ENCODE measurements at places on chromosomes 12 and 14.
A peak's percentile ranks its signal among the peaks of the same experiment; 100 is the strongest.

DNA sequence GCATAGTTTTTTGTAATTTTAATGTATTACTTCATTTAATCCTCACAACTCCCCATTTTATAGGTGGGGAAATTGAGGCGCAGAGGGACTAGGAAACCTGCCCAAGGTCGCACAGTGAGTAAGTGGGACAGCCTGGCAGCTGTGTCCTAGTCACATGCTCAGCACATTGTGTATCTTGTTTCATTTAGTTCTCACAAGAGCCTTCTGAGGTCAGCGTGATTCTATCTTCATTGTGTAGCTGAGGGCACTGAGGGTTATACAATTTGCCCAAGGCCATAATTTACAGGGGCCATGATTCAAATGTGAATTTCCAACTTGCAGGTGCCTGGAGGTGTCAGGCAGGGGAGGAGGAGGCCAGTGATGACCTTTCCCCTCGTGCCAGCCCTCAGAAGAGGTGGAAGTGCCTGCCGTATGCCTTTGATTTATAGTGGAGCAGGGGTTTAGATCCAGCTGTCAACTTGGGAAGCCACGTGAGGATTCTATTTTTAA, 30.3 kb upstream of the SMOC1 start:
- DNase-seq: no peak

GRCh38 chr12:57129889-57130288, 1.6 kb downstream of the LRP1 start:
- DNase-seq: peak; percentile 35

GRCh38 chr12:108442067-108442466, 73.0 kb upstream of the FICD start:
- no peak for DNase-seq

- DNase-seq: no peak
Measured at GRCh38 chr14:62585247-62585646, 460.0 kb downstream of the KCNH5 start.

- DNase-seq: no peak
Measured at GRCh38 chr14:42719391-42719790, 1112.7 kb downstream of the LRFN5 start.

- no peak for DNase-seq
Measured at GRCh38 chr14:74231784-74232183, 7.5 kb upstream of the VSX2 start.

DNA sequence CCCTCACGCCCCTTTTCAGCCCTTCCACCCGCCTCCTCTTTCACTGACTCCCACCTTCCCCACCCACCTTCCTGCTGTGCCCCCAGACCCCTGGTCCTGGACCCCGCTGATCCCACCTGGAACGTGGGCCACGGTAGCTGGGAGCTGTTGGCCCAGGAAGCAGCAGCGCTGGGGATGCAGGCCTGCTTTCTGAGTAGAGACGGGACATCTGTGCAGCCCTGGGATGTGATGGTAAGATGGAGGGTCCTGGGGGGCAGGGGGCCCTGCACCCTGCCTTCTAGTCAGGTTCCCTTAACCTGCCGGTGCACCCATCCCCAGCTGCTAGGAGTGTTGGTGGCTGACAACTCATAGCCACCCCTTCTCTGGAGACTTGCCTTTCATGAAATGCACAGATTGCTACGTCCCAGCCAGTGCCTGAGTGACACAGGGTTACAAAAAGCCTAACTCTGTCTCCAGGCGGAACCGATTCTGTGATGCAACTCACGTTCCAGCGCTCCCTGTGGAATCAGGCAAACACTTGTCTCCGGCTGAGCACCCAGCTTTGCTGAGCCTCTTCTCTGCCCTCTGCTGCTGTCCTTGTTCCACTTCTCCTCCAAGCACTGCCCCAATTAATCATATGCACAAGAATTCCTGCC, 15.0 kb upstream of the OAS2 start:
- DNase-seq: no peak

DNA sequence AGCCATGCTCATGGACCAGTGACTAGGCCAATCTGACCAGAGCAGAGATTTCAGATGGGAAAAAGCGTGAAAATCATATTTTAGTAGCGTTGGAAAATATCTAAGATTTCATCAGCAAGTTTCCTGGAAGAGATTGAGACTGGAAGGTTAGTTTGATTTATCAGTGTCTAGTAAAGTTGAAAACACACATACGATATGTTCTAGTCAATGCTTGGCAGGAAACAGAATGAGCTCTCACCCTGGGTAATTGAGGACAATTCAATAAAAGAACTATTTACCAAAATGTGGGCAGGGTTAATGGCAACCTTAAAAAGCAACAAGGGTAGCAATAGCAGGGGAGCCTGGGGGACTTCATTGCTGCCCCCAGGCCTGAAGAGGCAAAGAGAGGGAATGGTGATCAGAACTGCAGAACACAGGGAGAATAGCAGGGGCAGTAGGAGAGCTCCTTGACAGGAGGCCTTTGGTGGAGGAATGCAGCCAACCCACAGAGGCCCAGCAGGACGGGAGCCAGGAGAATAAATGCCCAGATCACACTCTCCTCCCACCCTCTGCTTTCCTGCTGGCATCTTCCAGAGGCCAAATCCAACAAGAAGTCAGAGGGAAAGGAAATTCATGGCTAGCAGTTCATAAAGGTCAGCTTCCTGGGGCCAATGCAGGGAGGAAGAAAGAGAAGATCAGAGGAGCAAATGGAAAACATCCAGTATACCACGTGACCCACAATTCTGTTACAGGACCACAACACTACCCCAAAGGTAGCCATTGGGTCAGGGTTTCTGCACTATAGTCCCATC, 27.6 kb upstream of the LRP6 start:
- DNase-seq: no peak

DNA sequence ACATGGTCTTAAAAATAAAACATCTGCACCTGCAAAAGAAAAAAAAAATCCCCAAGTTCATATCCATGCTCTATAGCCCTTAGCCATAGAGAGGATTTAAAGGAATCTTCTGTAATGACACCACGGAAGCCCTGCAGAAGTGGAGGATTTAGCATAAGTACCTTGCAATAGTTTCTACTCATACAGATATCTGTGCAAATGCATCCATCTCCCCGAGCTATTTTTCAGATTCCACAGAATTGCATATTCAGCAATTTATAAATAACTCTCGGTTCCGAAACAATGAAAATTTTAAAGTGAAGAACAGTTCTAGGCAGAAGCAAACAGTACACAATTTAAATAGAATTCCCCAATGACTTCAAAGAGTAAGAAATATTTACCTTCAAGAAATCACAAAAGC, 424 bp downstream of the IGF1 start:
- no peak for DNase-seq

DNA sequence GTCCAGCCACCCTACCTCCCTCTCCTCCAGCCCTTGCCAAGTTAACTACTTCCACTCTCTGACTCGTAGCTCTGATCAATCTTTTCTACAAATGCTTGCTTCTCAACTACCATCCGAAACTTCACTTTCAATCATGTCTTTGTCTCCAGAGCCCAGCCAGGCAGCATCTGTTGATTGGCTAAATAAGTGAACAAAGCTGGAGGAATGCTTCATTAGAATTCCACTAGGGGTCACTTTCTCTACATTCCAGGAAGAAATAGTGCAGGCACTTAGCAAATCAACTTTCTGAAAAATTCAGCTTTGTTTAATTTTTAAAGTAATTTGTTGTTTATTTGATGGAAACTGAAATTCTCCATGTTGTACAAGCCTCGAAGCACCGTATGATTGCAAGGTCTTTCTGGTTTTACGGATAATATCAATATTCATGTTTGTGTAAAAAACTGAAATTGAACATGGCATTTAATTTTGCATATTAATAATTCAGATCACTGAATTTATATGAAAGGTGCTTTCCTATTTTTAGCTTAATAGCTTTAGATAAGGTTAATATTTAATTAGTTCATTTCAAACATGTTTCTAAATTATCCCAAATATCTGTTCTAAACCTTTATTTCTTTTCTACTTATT, 32.4 kb upstream of the HELB start:
- peak; percentile 68 for DNase-seq

DNA sequence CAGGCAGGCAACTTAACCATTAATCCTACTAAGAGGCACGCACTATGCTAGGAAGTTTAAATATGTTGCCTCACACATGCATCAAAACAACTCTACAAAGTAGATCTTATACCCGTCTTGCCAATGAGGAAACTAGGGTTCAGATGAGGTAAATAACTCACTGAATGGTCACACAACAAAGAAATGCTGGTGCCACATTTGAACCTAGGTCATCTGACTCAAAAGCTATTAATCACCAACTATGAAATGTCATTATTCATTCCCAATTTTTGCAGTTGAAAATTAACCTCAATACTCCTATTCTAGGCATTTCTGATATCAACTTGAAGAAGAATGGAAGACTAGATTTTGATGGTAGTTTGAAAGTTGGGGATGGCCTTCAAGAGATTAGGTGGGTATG, 2.8 kb upstream of the PYROXD1 start:
- DNase-seq: no peak

DNA sequence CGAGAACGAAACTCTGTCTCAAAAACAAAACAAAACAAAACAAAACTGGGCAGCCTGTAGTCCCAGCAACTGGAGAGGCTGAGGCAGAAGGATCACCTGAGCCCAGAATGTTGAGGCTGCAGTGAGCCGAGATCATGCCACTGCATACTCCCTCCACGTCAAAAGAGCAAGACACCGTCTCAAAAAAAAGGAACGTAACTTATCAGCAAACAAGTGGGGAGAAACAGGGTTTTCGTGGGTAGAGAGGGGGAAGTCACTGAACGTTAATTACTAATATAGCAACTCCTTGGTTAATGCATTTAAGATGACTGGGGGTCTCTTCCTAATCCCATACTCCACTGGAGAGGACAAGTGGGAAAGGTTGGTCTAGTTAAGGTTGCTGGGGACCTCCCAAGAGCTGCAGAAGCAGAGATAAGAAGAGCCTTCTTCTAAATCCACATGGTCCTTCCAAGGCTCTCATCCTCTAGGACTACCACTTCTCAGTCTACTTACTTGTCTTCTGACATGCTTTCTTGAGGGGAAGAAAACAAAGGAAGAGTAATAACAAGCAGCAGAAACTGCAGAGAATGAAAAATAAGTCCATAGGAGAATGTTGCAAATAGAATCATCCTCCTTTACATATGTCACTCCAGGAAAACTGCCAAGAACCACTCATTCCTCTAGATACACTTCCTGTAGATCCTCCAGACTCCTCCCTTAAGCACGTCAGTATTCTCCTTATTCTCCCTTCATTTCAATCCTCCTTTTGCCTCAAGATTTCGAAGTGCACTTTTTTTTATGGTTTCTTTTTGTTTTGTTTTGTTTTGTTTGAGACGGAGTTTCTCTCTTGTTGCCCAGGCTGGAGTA, 5.8 kb downstream of the NUMB start:
- DNase-seq: peak; percentile 45

DNA sequence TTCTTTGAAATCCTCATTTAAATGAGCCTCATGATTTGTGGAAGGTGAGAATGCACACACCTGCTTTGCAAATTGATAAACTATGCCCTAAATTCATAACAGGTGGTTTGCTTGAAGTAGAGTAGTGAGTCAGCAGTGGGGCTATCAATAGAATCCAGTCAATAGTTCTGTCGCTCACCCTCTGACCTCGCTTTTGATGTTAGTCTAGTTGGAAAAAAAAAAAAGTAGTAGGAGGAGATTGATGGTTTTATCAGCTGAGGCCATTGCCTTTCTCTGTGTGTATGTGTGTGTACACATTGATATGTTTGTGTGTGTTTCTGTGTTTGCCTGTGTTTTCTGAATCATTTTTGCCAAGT, 267.3 kb downstream of the SNAPC1 start:
- no peak for DNase-seq

DNA sequence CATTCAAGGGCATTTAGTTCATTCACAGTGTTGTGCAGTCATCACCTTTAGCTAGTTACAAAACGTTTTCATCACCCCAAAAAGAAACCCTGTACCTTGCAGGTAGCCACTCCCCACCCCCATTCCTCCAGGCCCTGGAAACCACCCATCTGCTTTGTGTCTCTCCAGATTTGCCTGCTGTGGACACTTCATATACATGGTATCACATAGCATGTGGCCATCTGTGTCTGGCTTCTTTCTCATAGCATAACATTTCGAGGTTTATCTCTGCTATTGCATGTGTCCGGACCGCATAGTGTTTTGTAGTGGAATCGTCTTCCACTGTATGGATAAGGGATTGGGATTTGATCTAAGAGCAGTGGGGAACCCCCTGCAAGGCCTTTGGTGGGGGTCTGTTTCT, 143.1 kb downstream of the AACS start:
- no peak for DNase-seq

DNA sequence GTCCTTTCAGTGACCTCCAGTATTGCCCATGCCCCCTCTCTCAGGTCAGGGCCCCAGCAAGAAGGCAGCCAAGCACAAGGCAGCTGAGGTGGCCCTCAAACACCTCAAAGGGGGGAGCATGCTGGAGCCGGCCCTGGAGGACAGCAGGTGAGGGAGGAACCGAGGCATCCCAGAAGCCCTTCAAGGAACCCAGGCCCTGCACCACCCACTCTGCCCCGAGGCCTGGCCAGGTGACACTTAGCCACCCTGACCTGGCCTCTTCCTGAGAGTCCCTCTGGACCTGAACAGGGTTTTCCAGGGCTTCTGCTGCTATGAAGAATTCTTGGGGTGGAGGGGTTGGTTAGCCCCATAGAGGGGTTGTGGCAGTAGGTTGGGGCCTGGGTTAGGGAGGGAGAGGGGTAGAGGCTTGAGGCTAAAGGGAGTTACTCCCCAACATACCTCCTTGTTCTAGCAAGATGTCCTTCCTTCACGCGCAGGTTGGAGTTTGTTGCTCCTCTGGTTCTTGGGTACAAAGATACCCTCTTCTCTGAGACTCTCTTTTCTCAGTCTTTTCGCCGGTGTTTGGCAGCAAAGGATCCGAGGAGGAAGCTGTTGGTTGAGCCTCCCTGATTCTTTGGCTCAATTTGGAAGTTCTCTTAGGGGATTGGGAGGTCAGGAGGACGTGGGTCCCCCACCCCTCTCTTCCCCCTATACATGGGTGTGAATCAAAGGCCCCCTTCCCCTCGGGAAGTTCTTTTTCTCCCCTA, 2.1 kb downstream of the TARBP2 start:
- DNase-seq: no peak

- peak; percentile 10 for DNase-seq
Measured at GRCh38 chr14:91997492-91997891, 42.4 kb downstream of the TRIP11 start.

GRCh38 chr12:51482929-51483697, 58.5 kb downstream of the SLC4A8 start:
- DNase-seq: no peak

DNA sequence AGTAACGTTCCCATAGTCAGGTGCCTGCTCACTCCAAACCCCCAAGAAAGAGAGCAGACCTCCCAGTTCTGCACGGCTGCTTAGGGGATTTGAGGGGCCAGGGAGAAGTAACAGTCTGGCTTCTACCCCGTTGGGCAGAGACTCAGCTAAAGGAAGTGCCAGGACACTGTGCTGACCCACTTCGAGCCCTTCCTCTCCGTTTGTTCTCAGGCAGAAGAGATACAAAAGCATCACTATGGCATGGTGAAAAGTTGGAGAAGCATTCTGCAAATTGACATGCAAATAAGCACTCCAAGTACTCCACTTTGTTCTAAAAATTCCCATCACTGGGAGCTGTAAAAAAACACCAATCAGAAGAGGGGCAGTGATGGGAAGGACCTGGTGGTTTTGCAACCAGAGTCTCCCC, 239.1 kb downstream of the EGLN3 start:
- no peak for DNase-seq

- DNase-seq: no peak
Measured at GRCh38 chr12:91774434-91774921, 371.2 kb downstream of the BTG1 start.

- DNase-seq: no peak
Measured at GRCh38 chr14:70754991-70755390, 54.3 kb downstream of the MAP3K9 start.

Data from AML-193 (cell line).